ENCODE measurements at places on chromosomes 5 and 9. TPM values are rescaled to one million over a fixed set of nuclear protein-coding genes. Genes with fewer than 3 reads are reported as not detected.

GRCh38 chr9:137320555-137321384 lies 18.7 kb upstream of the NRARP start:
- DNase-seq, result no peak

GRCh38 chr5:145104106-145104505 lies 731.0 kb downstream of the PRELID2 start:
- DNase-seq, result no peak

The OTP gene
- not detected for total RNA-seq

GRCh38 chr5:11182441-11183080 lies 421.5 kb upstream of the DAP start:
- no peak for DNase-seq

GRCh38 chr5:175538576-175538975 lies 60.2 kb downstream of the SFXN1 start:
- no peak for DNase-seq

DNA sequence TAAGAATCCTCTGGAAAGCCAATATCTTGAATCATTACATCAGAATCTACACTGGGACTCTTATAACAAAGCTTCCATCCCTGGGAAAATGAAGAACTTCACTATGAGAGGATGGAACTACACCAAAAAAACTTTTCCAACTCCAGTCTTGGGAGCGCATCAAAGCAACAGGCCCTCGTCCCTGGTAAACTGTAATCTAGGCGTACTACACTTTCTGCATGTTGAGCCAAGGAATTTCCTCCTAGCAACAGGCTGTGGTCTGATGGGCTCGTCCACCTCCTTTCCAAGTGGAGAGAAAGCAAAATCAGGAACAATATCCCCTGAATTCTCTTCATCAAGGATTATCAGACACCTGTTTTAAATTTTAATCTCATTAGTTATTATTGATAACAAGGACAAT lies 94.1 kb downstream of the NFIB start:
- DNase-seq, result no peak

- DNase-seq, result no peak
Measured at GRCh38 chr5:174313615-174314014, 268.1 kb downstream of the NSG2 start.

GRCh38 chr9:125908966-125909365 lies 161.8 kb downstream of the PBX3 start:
- DNase-seq, result no peak

GRCh38 chr5:90473396-90474234 lies 956 bp downstream of the MBLAC2 start:
- peak; percentile 33 for DNase-seq

The SPATA31C1 gene
- not detected for total RNA-seq

DNA sequence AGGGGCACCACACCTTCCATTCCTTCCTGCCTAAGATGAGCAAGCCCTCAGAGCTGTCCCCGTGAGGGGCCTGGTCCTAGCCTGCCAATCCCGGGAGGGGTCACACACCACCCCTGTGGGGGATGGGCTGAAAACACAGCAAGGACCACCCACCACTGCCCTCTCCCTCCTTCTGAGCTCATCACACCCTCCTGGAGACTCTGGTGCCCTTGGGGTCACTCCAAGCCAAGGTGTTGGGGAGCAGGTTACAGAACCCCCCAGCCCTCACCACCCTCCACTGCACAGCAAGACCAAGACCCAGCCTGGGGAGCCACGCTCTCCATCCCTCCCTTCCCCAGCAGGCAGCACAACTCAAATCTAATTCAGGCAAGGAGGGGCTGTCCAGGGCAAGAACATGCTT lies 60.5 kb upstream of the PPP1R26 start:
- DNase-seq, result no peak

The XPA gene
- total RNA-seq, result 3.7 TPM

- DNase-seq, result no peak
Measured at GRCh38 chr5:29547236-29547865, 1646.1 kb upstream of the CDH6 start.

The PCDHA1 gene
- not detected for total RNA-seq

DNA sequence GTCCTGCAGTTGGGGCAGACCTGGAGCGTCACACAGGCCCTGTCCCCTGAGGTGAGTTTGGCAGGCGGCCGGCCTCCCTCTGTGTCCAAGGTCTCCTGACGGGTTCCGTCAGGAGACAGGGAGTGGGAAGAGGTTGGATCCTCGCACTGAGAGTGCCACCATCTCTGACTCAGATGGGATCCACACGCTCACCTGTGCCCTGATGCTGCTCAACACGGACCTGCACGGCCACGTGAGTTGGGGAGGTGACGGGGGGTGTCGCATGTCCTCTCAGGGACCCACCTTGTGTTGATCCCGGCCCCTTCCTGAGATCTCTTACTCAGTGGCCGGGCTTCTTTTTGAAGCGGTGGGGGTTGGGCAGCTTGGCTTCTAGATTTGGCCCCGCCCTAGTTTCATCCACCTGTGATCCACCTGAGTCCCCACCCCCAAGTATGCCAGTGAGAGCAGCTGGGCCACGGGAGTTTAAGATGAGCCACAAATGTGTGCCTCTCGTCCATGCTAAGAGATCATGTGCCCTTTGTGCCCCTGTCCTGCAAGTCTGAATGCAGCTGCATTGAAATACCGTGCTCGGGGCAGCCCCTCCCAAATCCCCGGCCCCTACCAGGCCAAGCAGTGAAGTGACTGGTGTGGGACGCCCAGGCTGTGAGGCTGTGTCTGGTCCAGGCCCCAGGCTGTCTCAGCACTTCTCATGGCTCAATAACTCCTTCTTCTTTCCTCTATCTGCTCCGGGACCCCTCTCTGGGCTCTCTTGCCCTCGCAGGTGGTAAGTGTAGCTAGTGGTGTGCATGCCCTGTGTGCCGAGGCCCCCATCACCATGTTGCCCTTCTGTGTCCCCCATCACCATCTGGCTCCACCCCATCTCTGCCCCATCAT lies 27.2 kb downstream of the PSD2 start:
- DNase-seq, result no peak

- peak; percentile 37 for DNase-seq
Measured at GRCh38 chr5:98906756-98907355, 22.0 kb downstream of the CHD1 start.

GRCh38 chr9:18208166-18209059 lies 265.5 kb upstream of the ADAMTSL1 start:
- DNase-seq, result peak; percentile 65

GRCh38 chr9:8477450-8477849 lies 677.9 kb upstream of the DMAC1 start:
- DNase-seq, result no peak

DNA sequence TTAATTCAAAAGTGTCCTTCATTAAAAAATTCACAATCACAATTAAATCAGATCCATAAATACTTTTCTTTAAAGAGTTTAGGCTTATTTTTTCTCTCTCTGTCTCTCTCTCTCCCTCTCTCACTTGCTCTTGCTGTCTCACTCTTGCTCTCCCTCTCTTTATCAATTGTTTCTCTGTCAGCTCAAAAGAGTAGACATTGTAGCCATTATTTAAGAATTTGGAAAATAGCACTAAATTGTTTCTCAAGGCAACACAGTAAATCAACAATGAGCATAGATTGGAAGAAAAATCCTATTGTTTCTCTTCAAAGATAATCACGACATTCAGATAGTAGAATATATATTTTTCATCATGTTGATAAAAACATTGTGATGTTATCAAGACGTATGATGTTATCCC lies 1114.0 kb downstream of the PTPRD start:
- DNase-seq, result no peak

DNA sequence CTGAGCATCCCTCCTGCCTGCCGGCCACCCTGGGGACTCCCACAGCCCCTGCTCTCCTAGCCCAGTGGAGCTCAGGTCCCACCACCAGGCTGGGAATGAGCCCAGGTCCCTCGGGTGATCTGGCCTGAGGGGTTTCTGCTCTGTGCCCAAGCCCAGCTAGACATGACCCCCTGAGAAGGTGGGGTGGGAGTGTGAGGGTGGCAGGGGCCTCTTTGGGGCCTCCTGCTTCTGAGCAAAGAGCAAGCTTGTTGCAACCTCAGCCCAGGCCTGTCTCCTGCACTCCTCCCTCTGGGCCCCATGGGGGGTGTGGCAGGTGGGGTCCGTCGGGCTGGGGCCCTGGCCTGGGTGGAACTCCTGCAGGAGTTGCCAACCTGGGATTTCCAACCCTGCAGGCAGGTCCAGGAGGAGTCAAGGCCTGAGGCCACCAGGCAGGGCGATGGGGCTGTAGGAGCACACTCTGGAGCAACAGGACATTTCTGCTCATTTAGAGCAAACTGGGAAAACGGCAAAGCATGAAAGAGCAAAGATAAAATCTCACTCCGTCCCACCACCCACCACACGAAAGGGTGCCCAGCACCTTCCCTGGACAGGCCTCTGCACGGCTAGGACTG lies 11.4 kb upstream of the NRARP start:
- DNase-seq, result no peak

GRCh38 chr9:123364241-123364824 lies 8.3 kb downstream of the CRB2 start:
- no peak for DNase-seq

GRCh38 chr9:34551751-34552605 lies 29.2 kb upstream of the ENHO start:
- no peak for DNase-seq

GRCh38 chr5:36777105-36777757 lies 99.3 kb upstream of the NIPBL start:
- peak; percentile 8 for DNase-seq

The ANKH gene
- total RNA-seq, result 138 TPM

DNA sequence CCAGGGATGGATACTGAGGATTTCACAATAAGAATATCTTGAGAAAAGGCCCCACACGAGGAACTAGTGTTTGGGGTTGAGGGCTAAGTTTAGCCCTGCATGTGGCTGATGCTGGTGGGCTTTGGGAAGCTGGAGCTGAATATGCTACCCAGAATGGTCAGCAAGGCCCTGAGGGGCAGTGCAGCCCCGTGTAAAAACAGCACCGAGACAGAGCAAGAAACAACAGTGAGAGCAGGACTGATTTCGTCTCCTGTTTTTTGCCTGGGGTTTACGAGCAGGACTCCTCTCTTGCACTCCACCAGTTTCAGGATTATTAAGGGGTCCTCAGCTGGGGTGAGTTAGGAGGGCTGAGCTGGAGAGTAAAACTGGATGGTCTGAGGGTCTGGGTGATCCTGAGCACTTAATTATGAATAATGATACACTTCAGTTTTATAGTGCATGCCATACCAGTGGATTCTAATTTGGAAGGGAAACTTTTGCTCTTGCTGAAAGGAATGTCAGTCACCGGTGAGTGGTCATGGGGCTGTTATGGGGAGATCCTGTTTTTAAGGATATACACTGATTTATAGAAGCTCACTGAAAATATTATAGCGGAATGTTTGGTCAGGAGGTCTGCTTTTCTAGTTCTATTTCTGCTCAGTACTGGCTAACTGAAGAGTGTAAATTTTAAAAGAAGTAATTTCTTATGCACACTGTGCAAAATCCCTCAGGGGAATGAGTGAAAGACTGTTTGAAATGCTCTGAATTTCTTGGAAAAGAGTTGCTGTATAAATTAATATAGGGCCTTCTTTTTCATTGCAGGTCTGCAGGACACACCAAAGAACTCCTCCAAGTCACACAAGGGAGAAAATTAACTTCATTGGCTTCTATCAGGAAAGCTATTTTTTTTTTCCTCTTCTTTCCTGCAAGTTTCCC lies 42.7 kb upstream of the NFIB start:
- DNase-seq, result no peak

GRCh38 chr5:122332599-122333555 lies 20.8 kb downstream of the SNCAIP start:
- no peak for DNase-seq

The GPR150 gene
- total RNA-seq, result 0.50 TPM

The GABRA1 gene
- total RNA-seq, result not detected

The CARD9 gene
- total RNA-seq, result 0.69 TPM

The WNT8A gene
- total RNA-seq, result not detected

GRCh38 chr9:33186457-33187168 lies 19.5 kb upstream of the B4GALT1 start:
- DNase-seq, result peak; percentile 77

- peak; percentile 72 for DNase-seq
Measured at GRCh38 chr9:79581794-79582193, 10.0 kb downstream of the TLE4 start.

The TNFAIP8 gene
- total RNA-seq, result 8.3 TPM

DNA sequence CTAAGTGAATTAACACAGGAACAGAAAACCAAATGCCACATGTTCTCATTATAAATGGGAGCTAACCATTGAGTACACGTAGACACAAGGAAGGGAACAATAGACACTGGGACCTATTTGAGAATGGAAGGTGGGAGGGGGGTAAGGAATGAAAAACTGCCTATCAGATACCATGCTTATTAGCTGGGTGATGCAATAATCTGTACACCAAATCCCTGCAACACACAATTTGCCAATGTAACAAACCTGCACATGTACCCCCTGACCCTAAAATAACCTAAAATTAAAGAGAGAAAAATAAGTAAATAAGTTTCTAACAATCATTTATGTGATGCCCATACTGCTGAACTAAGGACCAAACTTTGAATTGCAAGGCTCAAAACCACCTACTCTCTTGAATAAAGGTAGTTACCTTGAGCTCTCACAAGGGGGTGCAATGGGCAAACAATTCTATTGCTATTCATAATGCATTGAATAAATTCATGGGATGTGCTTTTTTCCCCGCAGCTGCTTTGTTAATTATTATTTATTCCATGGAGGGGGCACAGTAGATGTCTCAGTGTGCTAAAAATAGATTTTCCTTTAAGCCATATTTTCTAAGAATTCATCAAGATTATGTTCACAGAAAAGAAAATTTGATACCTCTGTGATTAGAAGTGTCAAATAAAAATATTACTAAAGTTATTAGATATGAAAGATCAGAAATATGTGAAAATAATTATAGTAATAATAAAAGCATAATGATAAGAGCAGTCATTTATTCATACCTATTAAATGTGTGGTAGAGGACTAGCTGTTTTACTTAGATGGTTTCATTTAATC lies 76.2 kb upstream of the PTPN3 start:
- DNase-seq, result peak; percentile 43

GRCh38 chr9:95778957-95779356 lies 96.5 kb upstream of the ERCC6L2 start:
- DNase-seq, result no peak

DNA sequence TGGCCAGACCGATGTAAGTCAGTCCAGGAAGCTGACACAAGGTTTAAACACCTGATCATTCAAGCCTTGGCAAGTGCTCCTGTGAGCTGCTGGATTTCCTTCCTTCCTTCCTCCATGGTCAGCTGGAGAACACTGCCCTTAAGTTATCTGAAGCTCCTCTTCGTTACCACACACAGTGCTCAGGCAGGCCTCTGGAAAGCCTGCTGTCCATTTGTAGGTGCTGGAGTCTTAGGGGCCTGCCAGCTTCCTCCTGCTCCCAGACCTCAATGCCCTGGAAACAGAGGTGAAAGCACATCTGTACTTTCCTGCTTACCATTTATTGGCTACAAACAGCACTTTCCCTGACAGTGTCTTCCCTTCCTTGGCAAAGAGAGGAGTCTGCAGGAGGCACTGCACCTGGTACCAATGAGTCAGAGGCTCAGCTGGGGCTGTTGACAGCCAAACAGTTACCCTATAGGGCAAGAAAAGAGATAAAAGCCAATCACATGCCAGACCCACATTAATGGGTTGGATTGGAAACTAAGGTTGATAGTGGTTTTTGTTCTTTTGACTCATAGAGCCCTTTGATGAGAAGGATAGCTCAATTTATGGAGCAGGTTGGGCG lies 72.6 kb upstream of the PUM3 start:
- DNase-seq, result peak; percentile 5

- DNase-seq, result no peak
Measured at GRCh38 chr9:112315331-112316257, 17.8 kb downstream of the PTBP3 start.

GRCh38 chr5:62977661-62978060 lies 399.0 kb downstream of the LRRC70 start:
- DNase-seq, result no peak
